ENCODE measurements at places on chromosomes 1 and 21.

DNA sequence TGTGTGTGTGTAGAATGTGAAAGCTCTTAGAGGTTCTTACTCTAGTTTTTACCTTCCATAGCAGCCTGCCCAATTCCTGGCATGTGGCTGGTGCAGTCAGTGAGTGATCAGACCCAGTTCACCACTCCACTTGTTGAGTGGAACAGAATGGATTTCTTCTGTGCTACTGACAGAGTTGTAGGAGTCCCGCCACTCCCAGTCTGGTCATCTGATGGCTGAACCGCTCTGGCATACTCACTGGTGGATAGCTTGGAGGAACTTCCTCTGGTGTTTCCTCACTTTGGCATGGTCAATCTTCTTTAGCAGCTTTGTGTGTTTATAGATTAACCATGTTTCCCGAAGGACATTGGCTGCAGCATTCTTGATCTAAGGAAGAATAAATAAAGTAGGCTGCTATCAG is 106.7 kb upstream of the ADAR start:
- no peak overlapping the region for H3K27ac ChIP-seq
- DNase-seq: no peak
- no peaks in the 10 kb centered on the region for H3K4me1 ChIP-seq

GRCh38 chr1:74714429-74715235 is 18.2 kb downstream of the CRYZ start:
- no peak for DNase-seq
- no peaks in the 10 kb centered on the region for H3K27me3 ChIP-seq
- peaks cover 59% of the 10 kb centered on the region for H3K36me3 ChIP-seq
- H3K4me3 ChIP-seq: no peak overlapping the region
- H3K27ac ChIP-seq: no peak overlapping the region

- no peaks in the 10 kb centered on the region for H3K4me1 ChIP-seq
- no peak for DNase-seq
- H3K36me3 ChIP-seq: no peaks in the 10 kb centered on the region
- H3K27ac ChIP-seq: no peak overlapping the region
- no peaks in the 10 kb centered on the region for H3K27me3 ChIP-seq
- no peak overlapping the region for H3K4me3 ChIP-seq
Observed at GRCh38 chr1:31658721-31659120, 14.0 kb upstream of the PEF1 start.

GRCh38 chr1:11488966-11489625 is 10.1 kb downstream of the DISP3 start:
- H3K27ac ChIP-seq: no peak overlapping the region
- H3K36me3 ChIP-seq: no peaks in the 10 kb centered on the region
- no peaks in the 10 kb centered on the region for H3K27me3 ChIP-seq
